ENCODE measurements at places on chromosomes 3 and 15. TPM values are rescaled to one million over a fixed set of nuclear protein-coding genes. Genes with fewer than 3 reads are reported as not detected.

CNTN4 gene
- total RNA-seq = not detected

ROBO2 gene
- not detected for total RNA-seq

ATP10A gene
- total RNA-seq = 1.1 TPM

IQCF5 gene
- not detected for total RNA-seq

SLITRK3 gene
- not detected for total RNA-seq

DHX30 gene
- 45.6 TPM for total RNA-seq

GOLGA8T gene
- total RNA-seq = not detected

TAGLN3 gene
- total RNA-seq = not detected

RTP3 gene
- not detected for total RNA-seq

STRIT1 gene
- total RNA-seq = not detected

ANKRD34C gene
- total RNA-seq = not detected

KIF7 gene
- 27.4 TPM for total RNA-seq

TRAT1 gene
- not detected for total RNA-seq

HMG20A gene
- 19.3 TPM for total RNA-seq

HGD gene
- 1.0 TPM for total RNA-seq

OCA2 gene
- total RNA-seq = not detected

ZNF35 gene
- 5.1 TPM for total RNA-seq

CPEB1 gene
- total RNA-seq = 1.2 TPM

MEX3B gene
- 3.0 TPM for total RNA-seq

SPPL2A gene
- total RNA-seq = 106 TPM

GOLGA8N gene
- 3.6 TPM for total RNA-seq

MAP2K5 gene
- 12.6 TPM for total RNA-seq

SLC38A3 gene
- total RNA-seq = not detected

HIGD2B gene
- not detected for total RNA-seq

C2CD4A gene
- total RNA-seq = 0.05 TPM

MAP6D1 gene
- total RNA-seq = 2.7 TPM

POLQ gene
- total RNA-seq = 0.68 TPM

ATP2B2 gene
- not detected for total RNA-seq

NKTR gene
- 26.0 TPM for total RNA-seq

UROC1 gene
- not detected for total RNA-seq

PTPN23 gene
- total RNA-seq = 19.7 TPM

CORO2B gene
- 36.8 TPM for total RNA-seq

ACP3 gene
- 1.3 TPM for total RNA-seq

PLS1 gene
- total RNA-seq = not detected

Data from cardiac ventricle fibroblast (primary cell).